ENCODE measurements at places on chromosomes 1 and 21.

DNA sequence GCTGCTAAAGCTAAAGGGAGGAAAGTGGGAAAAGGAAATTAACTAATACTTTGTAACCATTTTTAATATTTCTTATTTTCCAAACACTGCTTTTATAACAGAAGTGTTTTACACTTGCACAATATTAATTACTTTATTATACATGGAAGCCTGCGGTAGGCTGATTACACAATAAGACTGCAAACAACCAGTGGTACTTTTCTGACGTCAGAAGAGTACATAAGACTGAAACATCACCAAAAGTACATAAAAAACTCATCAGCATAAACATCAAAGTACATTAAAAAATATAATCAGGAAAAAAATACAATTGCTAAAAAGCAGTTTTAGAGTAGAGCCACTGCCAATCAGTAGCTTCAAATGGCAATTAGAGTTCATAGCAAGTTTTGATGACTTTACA lies 4.6 kb downstream of the ZNF281 start:
- no peak for DNase-seq

DNA sequence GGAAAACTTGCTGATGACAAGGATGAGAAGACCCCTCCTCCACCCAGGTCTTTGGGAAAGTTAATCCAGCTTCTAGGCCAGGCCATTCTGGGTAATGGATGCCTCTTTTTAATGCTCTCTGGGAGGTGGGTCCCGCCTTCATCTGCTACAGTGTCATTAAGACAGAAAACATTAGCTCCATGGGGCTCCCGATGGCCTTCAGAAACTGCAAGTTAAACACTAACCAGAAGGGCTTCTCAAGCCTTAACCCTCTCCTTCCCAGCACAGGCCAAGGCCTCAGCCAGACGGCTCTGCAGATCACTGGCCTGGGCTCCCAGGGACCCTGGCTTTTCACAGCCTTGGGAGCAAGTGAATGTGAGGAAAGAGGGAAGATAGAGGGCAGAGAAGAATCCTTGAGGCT lies 364.9 kb downstream of the MATN1 start:
- no peak for DNase-seq

DNA sequence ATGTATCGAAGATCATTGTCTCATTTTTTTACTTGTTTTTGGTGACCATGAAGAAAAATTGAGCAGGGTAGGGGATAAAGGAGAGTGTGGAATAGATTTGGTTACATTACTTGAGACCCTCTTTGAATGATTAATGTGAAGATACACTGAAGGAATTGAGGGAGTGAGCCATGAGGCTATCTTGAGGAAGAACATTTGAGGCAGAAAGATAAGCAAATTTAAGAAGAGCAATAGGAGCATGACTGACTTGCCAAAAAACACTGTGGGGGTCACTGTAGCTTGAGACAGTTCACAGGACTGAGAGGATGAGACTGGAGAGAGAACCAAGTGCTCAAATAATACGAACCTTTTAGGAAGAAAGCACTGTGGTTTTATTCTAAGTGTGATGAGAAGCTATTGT lies 43.1 kb upstream of the PTPRC start:
- no peak for DNase-seq

DNA sequence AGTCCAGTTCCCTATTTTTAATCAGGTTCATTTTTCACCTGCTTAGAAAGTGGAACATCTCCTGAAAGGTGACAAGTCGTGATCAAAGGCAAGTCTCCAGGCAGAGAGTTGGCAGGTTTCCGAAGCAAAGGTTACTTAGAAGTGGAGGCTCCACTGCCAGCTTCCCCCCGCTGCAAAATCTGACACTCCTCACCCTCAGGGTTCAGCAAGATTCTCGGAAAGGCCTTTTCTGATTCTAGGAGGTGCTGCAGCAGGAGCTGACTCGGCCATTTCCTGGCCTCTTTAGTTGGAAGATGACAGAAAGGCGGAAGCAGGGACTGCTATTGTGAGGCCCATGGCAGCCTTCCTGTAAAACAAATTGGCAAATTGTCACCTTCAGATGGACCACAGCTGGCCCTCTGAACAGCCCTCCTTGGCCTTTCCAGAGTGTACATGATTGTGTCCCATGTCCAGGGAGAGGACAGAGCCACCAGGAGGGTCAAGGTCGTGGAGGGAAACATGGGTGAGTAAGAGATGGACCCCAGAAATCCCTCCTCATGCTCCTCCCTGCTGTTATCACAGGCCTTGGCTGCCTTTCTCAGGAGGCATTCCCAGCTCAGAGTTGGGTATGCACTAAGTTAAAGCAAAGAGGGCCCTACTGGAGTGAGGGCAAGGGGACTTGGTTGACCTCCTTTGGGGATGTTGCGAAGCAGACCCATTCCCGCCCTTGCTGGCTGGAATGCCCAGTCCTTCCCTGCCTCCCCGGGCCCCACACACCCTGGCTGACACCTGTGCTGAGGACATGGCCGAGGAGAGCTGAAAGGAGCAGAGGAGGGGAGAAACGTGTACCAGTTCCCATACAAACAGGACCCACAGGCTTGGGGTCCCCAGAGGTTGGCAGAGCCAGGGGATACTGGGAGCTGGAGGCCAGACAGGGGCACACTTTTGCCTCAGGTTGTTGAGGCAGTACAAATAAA lies 115.5 kb upstream of the IRF2BP2 start:
- peak; percentile 27 for DNase-seq

GRCh38 chr1:89806616-89807015 lies 14.2 kb upstream of the LRRC8D start:
- no peak for DNase-seq

- no peak for DNase-seq
Measured at GRCh38 chr21:45910548-45911221, 70.9 kb upstream of the COL6A1 start.

GRCh38 chr1:181073638-181074037 lies 14.9 kb upstream of the IER5 start:
- DNase-seq, result peak; percentile 78

DNA sequence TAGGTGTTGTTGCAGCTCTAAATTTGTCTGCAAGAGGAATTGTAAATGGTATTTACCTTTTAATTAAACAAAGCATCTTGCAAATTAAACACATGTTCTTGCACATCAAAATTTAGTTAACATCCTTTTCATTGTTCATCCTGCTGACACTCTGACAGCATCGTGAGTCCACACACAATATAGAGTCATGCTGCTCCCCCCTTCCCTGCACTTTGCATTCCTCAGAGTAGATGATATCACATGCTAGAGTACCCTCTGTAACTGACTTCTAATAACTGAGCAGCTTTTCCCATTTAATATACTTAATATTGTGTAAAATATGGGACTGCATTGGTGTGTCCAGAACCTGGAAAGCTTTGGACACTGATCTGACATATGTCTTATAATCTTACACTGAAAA lies 138.8 kb upstream of the DPYD start:
- no peak for DNase-seq

- no peak for DNase-seq
Measured at GRCh38 chr21:33495743-33496142, 4.2 kb upstream of the DNAJC28 start.

GRCh38 chr1:226662642-226663326 lies 76.3 kb downstream of the ITPKB start:
- peak; percentile 22 for DNase-seq

DNA sequence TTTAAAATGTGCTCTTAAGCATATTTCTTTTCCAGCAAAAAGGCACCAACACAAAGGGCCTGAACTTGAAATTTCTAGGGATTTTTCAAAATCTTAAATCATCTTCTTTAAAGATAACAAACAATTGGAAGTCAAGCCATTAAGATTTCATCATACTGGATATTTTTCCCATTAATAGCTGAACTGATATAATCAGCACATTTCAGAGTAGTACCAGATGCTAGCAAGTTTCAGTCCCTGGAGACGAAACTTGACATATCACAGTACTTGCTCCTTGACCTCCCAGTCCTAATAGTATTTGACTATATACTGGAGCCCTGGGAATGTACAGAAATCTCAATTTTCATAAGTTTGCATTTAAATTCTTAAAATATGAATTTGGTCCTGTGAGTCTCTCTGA lies 10.2 kb upstream of the CDC7 start:
- no peak for DNase-seq

DNA sequence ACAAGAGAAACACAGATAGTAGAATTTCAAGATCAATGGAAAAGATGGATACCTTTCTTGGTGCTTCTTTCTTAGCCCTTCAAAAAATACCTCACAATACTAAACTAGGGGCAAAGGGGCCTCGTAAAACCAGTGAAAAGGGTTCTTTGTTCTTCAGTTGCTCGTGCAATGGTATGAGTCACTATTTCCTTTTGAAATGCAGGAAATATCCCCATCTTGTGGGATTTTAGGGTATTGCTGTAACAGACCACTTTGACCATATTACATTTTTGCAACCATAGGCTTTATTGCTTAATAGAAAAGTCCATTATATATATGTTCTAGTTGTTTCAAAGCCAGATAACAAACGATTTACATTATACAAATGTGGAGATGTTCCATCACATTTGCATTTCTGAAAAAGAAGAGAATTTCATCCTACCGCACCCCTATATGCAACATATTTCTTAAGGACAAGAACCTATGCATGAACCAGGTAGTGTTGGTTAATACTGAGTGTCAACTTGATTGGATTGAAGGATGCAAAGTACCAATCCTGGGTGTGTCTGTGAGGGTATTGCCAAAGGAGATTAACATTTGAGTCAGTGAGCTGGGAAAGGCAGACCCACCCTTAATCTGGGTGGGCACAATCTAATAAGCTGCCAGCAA lies 88.6 kb upstream of the PKN2 start:
- no peak for DNase-seq

- DNase-seq, result no peak
Measured at GRCh38 chr1:116501125-116501869, 69.5 kb downstream of the CD58 start.

- DNase-seq, result no peak
Measured at GRCh38 chr1:56448529-56449300, 130.6 kb downstream of the PLPP3 start.

DNA sequence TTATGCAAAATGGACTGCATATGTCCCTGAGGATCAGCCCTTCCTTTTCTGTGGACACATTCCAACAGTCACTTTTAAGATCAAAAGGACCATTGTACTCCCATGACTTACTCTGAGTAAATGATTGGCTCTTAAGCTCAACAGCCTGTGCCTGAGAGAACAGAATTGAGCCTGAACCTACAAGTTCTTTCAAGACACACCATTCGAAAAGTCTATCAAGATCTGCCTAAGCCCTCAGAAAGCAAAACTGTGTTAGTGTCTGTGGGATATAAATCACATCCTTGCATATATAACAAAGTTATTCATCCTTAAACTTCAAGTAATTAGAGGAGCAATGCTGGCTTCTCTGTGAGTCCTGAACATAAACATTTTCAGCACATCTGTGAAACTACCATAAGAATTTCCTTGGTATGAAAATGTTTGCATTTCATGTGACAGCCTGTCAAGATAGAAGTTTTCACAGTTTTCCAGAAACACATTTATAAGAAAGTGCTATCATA lies 41.6 kb downstream of the PCNX2 start:
- DNase-seq, result no peak

DNA sequence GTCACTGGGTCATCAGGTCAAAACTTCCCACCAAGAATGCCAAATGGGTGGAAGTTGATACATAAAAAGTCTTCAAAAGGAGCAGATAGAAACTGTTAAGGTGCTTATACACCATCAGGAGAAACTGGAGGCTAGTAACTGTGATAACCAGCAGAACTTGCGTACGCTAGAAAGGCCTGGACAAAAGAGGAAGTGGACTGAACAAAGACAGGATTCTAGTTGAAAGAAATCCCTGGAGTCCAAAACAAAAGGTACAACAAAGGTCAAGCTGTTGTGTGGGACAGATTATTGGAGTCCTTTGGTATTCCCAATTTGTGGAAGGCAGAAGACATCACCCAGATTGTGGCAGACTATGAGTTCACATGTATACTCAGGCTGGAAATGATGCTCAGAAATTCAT lies 215.8 kb upstream of the PBX1 start:
- no peak for DNase-seq

- DNase-seq, result no peak
Measured at GRCh38 chr21:36048357-36048756, 12.0 kb downstream of the SETD4 start.

GRCh38 chr1:116510361-116510760 lies 60.5 kb downstream of the CD58 start:
- no peak for DNase-seq

- DNase-seq, result no peak
Measured at GRCh38 chr1:15005116-15005515, 148.4 kb upstream of the TMEM51 start.
